ENCODE measurements at places on chromosomes 6 and 20.

DNA sequence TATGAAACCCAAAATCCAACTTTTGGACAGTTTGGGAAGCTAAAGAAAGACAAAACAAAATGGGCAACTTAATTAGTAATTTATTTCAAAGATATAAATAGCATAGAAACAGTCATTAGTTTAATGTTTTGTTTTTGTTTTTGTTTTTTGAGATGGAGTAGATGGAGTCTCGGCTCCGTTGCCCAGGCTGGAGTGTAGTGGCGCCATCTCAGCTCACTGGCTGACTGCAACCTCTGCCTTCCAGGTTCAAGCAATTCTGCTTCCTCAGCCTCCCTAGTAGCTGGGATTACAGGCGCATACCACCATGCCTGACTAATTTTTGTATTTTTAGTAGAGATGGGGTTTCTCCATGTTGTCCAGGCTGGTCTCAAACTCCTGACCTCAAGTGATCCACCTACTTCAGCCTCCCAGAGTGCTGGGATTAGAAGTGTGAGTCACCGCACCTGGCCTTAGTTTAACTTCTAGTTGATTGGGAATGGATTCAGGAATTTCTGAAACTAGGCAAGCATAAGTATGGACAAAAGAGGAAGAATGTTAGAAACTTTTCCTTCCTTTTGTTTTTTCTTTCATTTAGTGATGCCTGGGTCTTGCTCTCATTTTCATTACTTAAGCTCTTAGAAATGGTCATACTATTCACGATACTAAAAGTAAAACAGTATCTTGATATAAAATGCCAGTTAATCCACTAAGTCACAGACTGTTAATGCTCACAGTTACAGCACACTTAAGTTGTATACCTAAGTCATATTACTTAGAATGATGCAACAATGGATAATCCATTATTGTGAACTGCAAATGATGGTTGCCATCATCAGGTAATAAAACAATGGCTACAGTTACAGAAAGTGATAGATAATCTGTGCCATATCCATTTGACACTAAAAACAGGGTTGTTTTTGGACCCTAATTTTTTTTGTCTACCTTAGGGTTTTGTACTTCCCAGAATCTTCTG is 8.2 kb downstream of the SENP6 start:
- DNase-seq, result peak; percentile 44

GRCh38 chr6:26611599-26611998 is 14.8 kb downstream of the ABT1 start:
- DNase-seq, result no peak

GRCh38 chr6:34836008-34836407 is 44.1 kb downstream of the BLTP3A start:
- DNase-seq, result no peak

- DNase-seq, result peak; percentile 19
These were observed 38.9 kb downstream of the FBXO9 start for GRCh38 chr6:53103993-53104675.

DNA sequence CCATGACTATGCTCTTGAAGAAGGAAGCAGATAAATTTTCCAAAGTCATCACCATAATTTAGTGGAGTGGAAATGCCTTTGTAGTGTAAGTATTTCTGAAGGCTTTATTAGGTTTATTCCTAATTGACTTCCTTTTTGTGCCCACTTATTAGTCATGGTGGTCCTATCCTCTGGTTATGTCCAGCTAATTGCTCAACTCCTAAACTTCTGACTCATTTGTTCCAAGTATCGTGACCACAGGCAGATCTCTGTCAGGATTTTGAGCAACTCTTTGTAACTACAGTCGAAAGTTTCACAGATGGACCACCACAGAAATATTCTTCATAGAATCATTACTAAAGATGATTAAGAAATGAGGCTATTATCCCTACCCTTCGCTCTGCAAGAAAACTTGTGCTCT is 315.6 kb upstream of the PTCHD4 start:
- peak; percentile 90 for DNase-seq

DNA sequence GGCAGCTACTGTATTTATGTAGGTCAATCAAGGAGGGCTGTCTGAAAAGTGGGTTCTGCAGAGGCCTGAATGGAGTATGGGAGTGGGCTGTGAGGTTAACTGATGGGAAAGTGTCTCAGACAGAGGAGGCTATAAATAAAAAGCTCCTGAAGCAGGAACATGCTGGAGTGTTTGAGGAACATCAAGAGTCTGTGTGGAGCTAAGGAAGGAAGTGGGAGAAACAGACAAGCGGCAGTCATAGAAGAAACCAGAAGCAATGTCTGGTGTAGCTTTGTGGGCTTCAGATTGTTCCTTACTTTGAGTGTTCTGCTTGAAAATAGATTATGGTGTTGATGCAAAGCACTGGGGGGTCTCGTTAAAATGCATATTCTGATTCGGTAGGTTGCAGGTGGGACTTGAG is 101.5 kb upstream of the OGFRL1 start:
- no peak for DNase-seq

GRCh38 chr6:141464896-141465295 is 667.8 kb upstream of the GJE1 start:
- no peak for DNase-seq

DNA sequence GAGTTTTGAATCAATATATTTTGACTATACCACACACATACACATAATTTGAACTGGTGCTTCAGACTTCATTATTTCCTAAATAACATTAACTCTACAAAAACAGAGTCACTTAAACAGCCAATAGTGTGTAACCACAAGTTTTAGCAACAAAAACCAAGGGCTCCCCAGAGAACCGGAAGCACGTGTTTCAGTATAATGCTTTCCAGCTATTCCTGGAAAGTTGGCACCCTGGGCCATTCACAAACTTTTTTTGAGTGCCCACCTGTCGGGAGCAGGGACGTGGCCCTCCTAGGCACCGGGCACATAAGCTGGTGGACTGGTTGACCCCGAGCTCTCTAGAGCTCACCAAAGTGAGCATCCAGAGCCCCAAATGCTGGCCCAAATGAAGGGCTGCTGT is 1.9 kb upstream of the SLC35D3 start:
- no peak for DNase-seq
